ENCODE measurements at places on chromosomes 2 and 18.

- no peak for DNase-seq
Measured at GRCh38 chr2:143582046-143582747, 453.0 kb downstream of the ARHGAP15 start.

- peak; percentile 92 for DNase-seq
Measured at GRCh38 chr18:23071285-23071684, 64.0 kb upstream of the CABLES1 start.

DNA sequence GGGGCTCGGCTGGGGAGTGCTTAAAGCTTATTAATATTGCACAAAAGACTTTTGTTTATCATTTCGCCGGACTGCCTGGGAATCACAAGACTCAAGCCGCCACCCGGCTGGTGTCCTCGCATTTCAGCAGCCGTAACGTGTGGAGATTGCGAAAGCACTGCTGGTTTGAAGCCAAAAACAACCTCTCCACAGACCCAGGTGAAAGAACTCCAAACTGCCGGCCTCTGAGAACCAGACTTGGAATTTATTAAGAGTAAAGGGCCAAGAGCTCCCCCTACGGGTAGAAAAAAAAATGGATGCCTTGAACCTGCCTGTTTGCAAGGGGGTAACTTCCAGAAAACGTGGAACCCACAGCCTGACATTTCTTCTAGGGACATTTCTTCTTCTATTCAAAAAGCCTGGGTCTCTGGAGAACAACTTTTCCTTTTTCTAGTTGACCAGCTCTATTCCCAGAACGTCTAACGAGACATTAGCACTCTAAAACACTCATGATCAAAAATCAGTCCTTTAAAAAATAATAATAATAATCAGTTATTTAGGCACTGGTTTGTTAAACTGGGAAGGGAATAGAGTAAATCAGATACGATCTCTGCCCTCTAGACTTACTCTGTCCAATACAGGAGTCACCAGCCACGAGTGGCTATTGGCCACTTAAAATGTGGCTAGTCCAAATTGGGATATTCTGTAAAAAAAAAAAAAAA is 216.3 kb downstream of the C1D start:
- no peak for DNase-seq

GRCh38 chr18:43596105-43596712 is 318.9 kb upstream of the SYT4 start:
- DNase-seq = no peak

DNA sequence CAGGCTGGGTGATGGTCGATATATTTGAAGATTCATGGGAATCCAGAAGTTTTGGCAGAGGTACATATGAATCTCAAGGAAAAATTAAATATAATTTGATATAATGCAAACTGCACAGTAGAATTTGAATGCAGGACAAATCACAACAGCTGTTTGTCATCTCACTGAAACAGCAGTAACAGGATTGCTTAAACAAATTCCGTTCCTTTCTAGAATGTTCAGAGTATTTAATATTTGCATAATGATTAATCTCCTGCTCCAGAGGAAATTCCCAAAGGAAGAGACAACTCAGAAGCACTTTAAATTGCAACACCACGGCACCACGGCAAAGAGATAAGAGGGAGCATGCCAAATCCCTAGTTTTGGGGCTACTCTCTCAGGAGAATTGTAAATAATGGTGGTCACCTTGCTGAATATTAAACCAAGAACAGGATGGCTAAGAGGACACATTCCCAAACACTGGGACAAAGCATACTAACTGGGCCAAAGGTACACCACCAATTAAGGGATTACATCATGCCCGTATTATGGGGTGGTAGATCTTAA is 67.8 kb upstream of the MAP4K3 start:
- no peak for DNase-seq

DNA sequence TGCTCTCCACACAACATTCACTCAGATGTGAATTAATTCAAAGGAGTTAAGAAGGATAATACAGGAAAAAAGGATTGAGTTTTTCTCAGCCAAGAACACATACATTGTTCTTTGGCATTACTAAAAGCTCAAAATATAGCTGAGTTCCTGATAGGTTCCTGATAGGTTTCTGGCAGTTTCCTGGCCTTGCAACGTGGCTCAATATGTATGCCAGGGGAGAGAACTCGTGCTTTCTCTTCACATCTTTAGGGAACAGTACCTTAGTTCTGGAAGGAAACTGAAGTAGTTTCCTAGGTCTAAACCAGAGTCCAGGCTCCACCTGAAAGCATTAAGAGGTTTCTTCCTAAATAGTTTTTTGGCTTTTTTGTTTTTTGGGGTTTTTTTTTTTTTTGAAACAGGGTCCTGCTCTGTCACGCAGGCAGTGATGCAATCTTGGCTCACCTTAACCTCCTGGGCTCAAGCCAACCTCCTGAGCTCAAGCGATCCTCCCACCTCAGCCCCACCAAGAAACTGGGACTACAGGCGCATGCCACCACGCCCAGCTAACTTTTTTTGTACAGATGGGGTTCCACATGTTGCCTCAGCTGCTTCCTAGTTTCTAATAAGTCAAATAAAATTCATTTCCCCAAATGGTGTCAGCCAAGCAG is 42.8 kb downstream of the ESCO1 start:
- no peak for DNase-seq

- no peak for DNase-seq
Measured at GRCh38 chr18:60508108-60508507, 135.5 kb upstream of the MC4R start.

DNA sequence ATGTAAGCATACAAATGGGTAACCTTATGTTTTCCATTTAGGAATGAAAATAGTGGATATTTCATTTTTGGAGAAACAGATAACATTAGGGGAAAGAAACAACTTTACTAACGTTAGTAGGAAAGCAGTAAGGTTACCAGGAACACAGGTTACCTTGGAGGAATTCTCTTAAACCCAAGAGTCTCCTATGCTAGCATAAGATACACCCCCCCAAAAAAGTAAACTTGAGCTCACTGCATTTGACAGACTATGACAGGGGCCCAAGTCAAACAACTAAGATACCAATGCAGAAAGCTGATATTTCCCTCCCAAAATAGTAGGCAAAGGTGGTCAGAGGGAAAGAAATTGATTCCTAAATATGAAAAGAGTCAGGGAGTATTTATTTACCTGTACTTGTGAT is 656.9 kb downstream of the DSC3 start:
- DNase-seq = no peak

GRCh38 chr2:235842941-235843340 is 325.2 kb downstream of the GBX2 start:
- DNase-seq = no peak

GRCh38 chr2:126467367-126468054 is 188.4 kb upstream of the GYPC start:
- peak; percentile 6 for DNase-seq

GRCh38 chr2:23499439-23499838 is 114.5 kb downstream of the KLHL29 start:
- DNase-seq = no peak

DNA sequence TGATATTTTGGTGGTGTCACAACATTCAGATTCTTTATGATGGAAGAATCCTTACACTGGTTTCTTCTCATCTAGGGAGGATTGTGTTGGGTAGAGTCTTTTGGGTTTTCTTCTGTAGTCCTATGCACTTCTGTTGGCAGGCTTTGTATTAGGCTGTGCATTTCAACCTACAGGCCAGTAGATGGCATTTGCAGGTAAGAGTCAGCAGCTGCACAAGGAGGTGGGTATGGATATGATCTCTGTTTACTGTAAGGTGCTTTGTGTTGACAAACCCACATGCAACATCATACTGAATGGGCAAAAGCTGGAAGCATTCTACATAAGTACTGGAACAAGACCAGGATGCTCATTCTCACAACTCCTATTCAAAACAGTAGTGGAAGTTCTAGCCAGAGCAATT is 656.8 kb downstream of the METTL4 start:
- no peak for DNase-seq

DNA sequence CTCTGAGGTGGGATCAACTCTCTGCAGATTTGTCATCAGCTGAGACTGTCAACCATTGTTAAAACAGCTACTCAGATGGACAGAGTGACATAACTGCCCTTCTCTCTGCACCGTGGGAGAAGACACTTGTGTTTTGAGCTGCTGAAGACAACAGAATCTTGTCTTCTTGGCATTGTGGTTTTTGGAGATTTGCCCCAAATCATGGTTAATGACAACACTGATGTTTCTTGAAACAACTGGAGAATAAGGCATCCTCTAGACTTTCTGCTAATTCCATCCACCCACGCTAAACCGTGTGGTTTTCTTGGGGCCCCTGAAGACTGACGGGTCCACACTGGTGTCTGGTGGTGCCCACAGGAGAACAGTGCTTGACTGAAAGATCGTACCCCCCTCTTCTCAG is 39.5 kb downstream of the SH3BP4 start:
- DNase-seq = no peak

- no peak for DNase-seq
Measured at GRCh38 chr2:52429740-52430139, 1337.9 kb upstream of the CHAC2 start.

GRCh38 chr18:49178321-49178720 is 227.6 kb upstream of the SMAD7 start:
- no peak for DNase-seq

- no peak for DNase-seq
Measured at GRCh38 chr2:119372778-119373568, 6.2 kb downstream of the DBI start.

- no peak for DNase-seq
Measured at GRCh38 chr2:287471-287885, 413 bp downstream of the ALKAL2 start.

DNA sequence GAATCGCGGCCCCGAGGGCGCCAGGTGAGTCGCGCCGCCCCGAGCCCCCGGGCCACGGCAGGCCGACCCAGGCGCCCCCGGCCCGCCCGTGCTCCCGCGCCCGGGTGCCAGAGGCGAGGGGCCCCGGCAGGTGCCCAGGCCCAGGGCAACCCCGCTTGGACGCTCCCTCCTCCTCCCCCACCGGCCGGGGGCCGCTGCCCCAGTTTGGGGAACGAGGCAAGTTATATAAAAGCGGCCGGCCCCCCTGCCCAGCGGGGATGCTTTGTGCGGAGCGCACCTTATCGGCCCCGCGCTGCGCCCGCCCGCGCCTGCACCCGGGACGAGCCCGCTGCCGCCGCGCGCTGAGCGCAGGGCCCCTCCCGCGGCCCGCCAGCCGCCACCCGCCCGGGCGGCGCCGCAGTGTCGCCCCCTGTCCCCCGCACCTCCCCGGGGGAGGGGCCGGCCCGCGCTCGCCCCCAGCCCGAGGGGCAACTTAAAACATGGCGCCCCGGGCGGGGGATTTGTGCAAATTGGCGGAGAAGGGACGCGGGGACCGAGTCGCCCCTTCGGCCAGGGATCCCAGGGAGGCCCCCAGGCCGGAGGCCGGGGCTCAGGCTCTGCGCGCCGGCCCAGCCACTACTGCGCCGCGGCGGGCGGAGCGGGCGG is 639 bp downstream of the EPB41L3 start:
- no peak for DNase-seq

- DNase-seq = no peak
Measured at GRCh38 chr2:20077411-20077940, 26.0 kb upstream of the LAPTM4A start.

DNA sequence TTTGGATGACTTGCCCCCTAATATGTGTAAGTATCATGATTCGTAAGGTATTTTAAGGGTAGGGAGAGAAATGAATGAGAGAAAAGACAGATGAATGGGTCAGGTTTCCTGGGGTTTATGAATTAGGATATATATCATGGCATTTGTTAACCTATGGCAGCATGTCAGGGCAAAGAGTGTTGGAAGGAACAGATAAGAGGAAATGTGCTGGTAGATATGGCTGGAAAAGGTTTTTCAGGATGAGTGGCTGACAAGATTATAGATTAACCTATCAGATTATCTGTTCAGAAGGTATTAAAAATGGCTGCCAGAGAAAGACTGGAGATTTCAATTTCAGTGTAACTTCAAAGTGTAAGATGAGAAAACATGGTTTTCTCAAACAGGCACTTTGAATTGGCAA is 67.8 kb downstream of the SRBD1 start:
- DNase-seq = no peak

- no peak for DNase-seq
Measured at GRCh38 chr18:32368170-32368569, 102.5 kb downstream of the GAREM1 start.

GRCh38 chr2:240139666-240140393 is 628 bp downstream of the OTOS start:
- no peak for DNase-seq

DNA sequence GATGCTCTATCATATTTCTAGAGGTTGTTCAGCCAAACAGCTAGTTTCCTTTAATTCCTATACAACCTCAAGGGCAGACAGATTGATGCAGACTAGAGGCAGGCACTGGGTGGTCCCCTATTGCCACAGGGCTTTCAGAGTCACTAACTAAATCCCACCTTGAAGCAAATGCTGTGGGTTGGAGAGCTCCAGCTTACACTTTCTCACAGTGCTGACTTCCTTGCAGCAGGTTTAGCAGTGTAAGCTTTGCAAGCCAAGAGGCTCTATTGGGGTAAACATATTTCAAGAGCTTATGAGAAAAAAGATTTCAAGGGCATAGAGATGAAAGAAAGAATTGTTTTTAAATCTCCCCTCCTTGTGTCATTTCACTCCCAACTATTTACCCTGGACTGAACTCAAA is 366.5 kb upstream of the CRIM1 start:
- no peak for DNase-seq

- DNase-seq = no peak
Measured at GRCh38 chr2:233165895-233166661, 85.4 kb upstream of the ATG16L1 start.

DNA sequence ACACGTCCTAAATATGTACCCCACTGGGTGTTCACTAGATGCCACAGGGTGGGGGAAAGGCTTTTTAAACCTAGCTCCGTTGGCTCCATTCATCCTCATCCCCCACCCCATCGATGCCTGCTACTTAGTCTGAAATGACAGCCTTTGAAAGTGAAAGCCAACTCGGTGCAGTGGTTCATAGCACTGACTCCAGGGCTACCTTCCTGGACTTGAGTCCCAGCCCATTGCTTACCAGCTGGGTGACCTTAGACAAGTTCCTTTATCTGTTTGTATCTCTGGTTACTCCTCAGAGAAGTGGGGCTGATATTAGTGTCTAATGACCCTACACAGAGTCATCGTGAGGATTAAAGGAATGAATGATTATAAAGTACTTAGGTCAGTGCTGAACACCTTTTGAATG is 24.4 kb downstream of the EHD3 start:
- no peak for DNase-seq

DNA sequence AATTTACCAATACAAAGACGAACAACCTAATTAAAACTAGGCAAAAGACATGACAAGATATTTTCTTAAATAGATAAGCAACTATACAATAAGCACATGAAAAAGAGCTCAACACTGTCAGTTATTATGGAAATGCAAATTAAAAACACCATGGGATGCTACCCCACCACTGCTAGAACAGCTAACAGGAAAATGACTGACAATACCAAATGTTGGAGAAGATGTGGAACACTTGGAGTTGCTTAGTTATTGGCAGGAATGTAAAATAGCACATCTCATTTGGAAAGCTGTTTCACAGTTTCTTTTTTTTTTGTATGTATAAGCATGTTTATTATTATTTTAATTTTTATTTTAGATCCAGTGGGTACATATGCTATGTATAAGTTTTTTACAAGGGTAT is 84.4 kb downstream of the CYRIA start:
- no peak for DNase-seq

- peak; percentile 79 for DNase-seq
Measured at GRCh38 chr18:50878345-50879301, at the start of gene ME2. Gene ME2, plus strand, starts transcription at chr18:50879118. Its CDS starts 16,703 bp downstream, at chr18:50895821.

Measured in stimulated activated naive CD4-positive, alpha-beta T cell (primary cell).